Dorsolateral prefrontal cortex (tissue), 122 donors: ENCODE measurements at places on chromosomes 1 and 21. TPM values are rescaled to one million over a fixed set of nuclear protein-coding genes. Genes with fewer than 3 reads are reported as not detected.

The MAP1LC3C gene
- total RNA-seq, result not detected

The PADI3 gene
- total RNA-seq, result not detected

The NUDT4B gene
- total RNA-seq, result 1.7 TPM

The C1QTNF12 gene
- 3.0 TPM for total RNA-seq

The KRTAP19-5 gene
- not detected for total RNA-seq

The CYP4A11 gene
- total RNA-seq, result not detected

The CXADR gene
- total RNA-seq, result 23.6 TPM

The UMODL1 gene
- 0.61 TPM for total RNA-seq

The HOOK1 gene
- 25.0 TPM for total RNA-seq
